ENCODE measurements at places on chromosomes 5 and 9.

- no peak for DNase-seq
Observed at GRCh38 chr5:81950996-81951395, 20.8 kb upstream of the ATG10 start.

GRCh38 chr5:18457255-18457654, 823.0 kb downstream of the TAF11L14 start:
- DNase-seq = no peak

- no peak for DNase-seq
Observed at GRCh38 chr9:111548623-111549022, 23.6 kb downstream of the ZNF483 start.

DNA sequence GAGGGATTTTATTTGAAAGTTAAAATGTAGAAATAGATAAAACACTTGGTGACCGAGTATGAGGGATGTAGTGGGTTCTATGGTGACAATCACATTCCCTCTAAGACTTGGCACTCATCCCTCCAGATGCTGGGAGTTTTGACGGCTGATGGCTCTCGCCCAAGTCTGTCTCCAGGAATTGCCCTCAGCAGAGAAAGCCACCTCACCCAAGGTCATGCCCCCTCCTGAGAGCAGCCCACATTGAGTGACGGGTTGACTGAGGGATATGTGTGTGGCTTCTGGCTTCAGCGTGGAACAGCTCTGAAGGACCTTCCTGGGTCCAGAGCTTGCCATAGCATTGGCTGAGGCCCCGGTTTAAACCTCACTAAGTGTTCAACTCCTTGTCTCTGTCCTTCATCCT, 19.4 kb downstream of the CAVIN4 start:
- no peak for DNase-seq

DNA sequence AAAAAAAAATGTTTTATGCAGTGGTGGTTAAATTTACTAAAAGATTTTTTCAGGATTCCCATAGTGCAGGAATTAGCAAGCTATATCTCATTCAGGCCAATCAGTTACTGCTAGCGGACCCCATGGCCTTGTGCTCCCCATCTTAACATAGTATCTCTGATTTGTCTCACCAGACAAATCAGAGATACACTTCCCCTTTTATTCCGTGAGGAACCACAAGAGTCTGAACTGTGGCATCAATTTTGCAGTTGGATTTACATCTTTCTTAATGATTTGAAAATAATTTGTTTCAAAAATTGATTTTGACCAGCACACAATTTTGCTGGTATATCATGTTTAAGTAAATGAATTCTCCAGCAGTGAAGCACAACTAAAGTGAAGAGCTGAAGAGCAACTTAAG, 17.9 kb downstream of the ITGA1 start:
- DNase-seq = no peak

GRCh38 chr5:17481378-17481777, 16.7 kb upstream of the TAF11L2 start:
- DNase-seq = no peak

DNA sequence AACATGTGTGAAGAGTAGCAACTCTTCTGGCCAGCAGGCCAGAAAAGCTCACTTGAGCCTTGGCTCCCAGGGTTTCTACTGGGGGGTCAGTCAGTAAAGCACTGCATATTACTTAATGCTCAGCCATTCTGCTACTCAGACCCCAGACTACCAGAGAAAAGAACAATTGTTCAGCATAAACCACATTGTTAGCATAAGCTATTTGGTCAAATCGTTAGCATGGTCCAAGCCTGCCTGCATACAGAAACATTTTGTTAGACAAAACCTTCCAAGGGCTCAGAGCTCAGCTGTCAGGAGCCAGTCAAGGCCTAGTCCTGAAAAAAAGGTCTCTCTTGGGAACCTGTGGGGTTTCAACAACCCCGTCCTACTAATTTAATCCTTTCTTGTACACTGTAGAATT, 449.3 kb downstream of the PRR16 start:
- DNase-seq = no peak
